ENCODE measurements at places on chromosomes 13 and 19.

DNA sequence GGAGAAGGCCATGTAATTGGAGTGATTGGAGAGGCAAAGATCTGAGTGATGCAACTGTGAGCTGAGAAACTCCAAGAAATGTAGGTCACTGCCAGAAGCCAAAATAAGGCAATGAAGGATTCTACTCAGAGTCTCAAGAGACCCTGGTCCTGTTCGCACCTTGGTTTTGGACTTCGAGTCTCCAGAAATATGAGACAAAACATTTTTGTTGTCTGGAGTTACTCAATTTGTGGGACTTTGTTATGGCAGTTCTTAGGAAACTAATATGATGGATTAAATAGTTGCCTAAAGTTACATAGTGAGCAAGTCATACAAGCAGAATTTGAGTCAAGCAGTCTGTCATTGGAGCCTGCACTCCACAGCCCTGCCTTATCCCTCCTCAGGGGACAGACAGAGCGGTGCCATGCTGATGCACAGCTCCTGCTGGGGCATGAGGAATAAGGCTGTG lies 104.2 kb downstream of the ITGBL1 start:
- DNase-seq = no peak

- peak; percentile 91 for DNase-seq
Observed at GRCh38 chr19:46265217-46265828, 31.5 kb upstream of the HIF3A start.

GRCh38 chr13:93249364-93250306 lies 23.0 kb downstream of the GPC6 start:
- DNase-seq = no peak

- peak; percentile 16 for DNase-seq
Observed at GRCh38 chr13:88887045-88887662, 1216.0 kb downstream of the SLITRK5 start.

DNA sequence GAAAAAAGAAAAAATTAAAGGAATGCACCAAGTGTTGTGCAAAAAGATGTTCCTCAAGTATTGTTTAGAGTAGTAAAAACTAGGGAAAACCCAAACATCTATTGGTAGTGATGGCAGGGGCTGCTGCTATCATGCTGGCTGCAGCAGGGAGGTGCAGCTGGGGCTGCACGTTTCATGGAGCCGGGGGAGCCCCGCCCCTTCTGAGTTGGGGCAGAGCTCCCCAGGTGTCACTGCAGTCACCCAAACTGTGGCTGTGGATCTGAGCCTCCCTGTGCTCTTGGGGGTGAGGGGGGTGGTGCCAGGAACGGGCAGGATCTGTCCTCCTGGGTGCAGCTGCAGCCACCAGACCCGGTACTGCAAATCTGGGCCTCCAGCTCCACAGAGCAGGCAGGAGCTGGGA lies 11.5 kb upstream of the UBE2S start:
- DNase-seq = no peak

GRCh38 chr19:55391702-55392615 lies 6.2 kb downstream of the RPL28 start:
- DNase-seq = peak; percentile 37

- DNase-seq = no peak
Observed at GRCh38 chr13:37766502-37766901, 103.1 kb downstream of the TRPC4 start.

DNA sequence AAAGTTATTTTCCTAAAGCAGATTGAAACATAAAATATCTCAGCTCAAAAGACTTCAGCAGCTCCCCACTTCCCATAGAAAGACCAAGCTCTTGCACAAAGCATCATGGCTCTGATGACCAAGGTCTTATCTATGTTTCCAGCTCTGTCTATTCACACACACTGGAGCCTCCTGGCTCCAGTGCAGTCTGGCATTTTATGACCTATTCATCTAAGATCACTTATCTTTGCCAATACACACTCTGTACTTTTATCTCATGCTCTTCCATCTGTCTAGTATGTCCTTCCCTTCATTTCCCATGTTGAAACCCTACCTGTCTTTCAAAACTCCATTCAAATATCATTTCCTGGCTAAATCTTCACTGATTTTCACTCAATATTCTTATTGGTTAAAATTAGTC lies 74.4 kb downstream of the FGF9 start:
- no peak for DNase-seq

DNA sequence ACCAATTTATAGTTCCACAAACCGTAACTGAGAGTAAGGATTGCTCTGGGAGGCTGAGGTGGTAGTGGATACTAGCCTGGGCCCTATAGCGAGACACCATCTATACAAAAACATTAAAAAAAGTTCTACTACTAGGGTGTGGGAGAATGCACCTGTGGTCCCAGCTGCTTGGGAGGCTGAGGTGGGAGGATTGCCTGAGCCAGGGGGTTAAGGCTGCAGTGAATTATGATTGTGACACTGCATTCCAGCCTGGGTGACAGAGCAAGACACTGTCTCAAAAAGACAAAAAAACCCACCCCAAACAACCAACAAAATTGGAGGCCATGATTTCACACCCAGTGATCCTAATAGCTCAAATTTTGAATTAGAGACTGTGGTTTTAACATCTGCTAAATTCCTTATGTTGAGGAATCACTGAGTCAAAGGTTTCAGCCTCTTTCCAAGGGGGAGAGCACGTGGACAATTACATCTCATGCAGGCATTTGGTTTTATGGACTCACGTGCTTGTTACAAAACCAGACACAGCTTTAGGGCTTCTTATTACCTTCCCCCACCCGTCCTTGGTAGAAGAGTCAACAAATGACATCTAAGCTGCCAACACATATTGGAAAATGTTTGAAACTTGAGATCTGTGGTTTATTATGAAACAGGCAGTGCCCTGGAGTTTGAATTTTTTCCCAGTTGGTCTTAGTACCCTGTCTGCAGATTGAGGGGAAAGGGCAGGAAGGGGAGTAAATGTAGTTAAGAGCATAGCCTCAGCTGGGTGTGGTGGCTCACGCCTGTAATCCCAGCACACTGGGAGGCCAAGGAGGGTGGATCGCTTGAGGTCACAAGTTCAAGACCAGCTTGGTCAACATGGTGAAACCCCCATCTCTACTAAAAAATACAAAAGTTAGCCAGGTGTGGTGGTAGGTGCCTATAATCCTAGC lies 18.5 kb downstream of the CYP2A6 start:
- DNase-seq = no peak

DNA sequence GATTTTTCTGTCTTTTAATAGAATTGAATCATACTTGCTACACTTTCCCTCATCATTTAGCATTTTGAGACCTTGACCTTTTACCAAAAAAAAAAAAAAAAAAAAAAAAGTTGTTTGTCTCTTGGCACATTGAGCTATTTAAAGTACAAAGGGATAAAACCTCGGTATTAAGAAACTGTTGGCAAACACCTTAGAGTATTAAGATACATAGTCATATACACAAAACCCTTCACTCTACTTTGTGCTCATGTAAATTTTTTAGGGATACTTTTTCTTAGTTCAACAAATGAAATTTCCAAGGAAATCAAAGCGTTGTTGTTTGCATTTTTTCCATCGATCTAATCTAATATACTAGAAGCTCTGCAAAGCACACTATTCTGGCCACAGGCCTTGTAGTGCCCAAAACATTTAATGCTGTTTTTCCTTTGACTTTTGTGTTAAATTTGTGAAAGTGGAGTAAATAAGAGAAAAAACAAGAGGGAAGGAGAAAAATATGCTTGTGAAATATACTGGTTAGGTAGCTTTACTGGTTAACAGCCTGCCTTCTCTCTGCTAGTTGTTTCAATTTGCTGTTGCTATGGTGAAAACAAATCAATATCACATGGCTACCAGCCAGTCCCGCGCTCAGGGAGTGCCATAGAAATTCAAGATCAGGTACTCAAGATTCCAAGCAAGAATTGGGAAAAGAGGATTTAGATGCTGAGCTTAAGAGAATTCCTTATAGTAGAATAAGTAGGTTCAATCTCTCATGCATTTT lies 2.6 kb downstream of the MBNL2 start:
- DNase-seq = peak; percentile 69

GRCh38 chr13:76223999-76224398 lies 587.9 kb downstream of the LMO7 start:
- no peak for DNase-seq

DNA sequence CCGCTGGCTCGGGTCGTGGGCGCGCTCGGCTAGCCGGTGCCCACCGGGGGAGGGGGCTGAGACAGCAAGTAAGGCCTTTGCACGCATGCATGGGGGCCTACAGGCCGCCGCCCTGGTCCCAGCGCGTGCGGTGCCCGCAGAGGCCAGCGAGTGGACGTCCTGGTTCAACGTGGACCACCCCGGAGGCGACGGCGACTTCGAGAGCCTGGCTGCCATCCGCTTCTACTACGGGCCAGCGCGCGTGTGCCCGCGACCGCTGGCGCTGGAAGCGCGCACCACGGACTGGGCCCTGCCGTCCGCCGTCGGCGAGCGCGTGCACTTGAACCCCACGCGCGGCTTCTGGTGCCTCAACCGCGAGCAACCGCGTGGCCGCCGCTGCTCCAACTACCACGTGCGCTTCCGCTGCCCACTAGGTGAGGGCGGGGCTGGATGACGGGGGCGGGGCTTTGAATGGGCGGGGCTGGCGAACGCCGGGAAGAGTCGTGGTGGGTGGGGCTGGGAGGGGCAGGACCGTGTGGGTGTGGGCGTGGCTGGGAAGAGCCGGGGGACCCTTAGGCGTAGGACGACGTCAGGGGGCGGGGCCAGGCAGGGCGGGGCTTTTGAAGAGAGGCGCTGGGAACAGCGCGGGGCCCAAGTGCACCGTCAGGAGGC lies 2.1 kb downstream of the CILP2 start:
- DNase-seq = peak; percentile 98

DNA sequence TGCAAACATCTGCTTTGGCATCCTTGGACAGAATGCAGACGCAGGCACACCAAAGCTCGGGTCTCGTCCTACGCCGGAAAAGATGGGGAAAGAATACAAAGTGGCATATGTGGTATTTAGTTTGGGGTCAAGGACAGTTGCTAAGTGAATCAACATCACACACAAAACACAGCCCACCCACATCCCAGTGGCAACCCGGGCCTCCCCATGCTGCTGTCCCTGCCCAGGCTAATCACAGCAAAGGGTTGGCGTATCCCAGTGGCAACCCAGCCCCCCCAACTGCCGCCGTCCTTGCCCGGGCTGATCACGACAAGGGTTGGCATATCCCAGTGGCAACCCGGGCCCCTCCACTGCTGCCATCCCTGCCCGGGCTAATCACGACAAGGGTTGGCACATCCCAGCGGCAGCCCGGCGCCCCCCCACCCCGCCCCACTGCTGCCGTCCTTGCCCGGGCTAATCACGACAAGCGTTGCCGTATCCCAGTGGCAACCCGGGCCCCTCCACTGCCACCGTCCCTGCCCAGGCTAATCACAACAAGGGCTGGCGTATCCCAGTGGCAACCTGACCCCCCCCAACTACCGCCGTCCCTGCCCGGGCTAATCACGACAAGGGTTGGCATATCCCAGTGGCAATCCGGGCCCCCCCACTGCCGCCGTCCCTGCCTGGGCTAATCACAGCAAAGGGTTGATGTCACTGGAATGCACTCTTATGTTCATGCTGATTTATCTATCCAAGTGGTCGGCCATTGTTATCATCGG lies 167.8 kb upstream of the SOX1 start:
- no peak for DNase-seq

GRCh38 chr13:75437582-75438318 lies 44.2 kb downstream of the TBC1D4 start:
- no peak for DNase-seq

- no peak for DNase-seq
Observed at GRCh38 chr19:15265850-15266248, 33.6 kb upstream of the EPHX3 start.

- no peak for DNase-seq
Observed at GRCh38 chr19:46202872-46203860, 26.4 kb upstream of the IGFL1 start.

GRCh38 chr19:19459707-19460251 lies 54.3 kb downstream of the GATAD2A start:
- DNase-seq = no peak

DNA sequence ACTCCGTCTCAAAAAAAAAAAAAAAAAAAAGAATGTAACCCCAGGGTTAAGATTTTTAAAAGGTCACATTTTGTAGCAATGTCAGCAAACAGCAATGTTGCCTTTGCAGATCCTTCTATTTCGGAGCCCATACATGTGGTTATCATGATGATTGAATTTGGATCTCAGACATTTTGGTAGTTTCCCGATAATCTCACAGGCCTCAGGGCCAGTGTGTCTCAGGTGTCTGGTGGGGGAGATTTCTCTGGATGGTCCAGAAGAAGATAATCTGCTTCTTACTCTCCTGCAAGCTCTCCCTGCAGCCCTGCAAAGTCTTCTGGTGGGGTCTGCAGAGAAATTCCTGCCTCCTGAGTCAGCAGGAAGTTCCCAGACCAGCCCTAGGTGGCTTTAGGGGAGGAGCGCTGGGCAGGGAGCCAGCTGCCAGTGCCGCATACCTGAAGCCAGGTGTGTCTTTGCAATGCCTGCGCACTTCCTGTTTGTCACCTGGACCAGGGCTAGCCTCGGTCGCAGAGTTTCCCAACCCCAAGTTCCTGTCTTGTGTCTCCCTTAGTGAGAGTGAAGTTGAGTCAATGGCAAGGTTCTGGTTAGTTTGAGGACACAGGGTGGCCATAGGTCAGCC lies 1.4 kb downstream of the SH2D3A start:
- DNase-seq = peak; percentile 96

- no peak for DNase-seq
Observed at GRCh38 chr19:44955505-44956439, 592 bp downstream of the CLPTM1 start.

DNA sequence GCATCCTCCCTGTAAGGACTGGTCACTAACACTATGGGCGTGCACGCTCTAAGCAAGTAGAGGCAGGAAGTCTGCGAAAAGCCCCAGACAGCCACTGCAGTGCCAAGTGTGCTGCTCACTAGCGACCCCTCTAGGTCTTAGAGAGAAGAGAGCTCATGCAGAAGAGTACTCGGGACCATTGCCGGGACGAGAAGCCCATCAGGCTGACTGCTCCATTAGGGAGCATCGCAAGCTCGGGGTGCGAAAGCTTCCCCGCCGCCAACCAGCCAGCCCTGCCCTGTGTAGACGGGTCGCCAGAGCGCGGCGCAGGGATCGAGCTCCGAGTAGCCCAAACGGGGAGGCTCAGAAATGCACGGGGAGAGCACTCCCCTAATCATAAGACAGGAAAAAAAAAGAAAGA lies 16.6 kb downstream of the POU4F1 start:
- peak; percentile 96 for DNase-seq

Data from GM23338 (cell line).